Activated CD8-positive, alpha-beta memory T cell treated with anti-CD3 and anti-CD28 coated beads for 4 hours (primary cell): ENCODE measurements at places on chromosomes 11 and 22.

- DNase-seq = peak; percentile 40
These were observed 643 bp downstream of the TIGD3 start for GRCh38 chr11:65355013-65355775.

DNA sequence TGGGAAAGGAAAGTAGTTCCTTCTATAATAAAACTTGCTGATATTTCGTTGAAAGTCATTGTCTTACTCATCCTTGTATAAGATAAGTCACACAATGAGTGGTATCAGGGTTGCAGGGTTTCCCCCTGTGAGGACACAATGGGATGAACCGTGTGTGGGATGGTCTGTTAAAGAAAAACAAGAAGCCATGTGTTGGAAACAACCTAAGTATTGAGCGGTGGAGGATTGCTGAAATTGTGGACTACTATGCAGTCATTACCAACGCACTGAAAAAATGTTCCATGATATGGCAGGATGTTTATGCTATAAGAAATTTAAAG lies 28.6 kb downstream of the PTPRJ start:
- no peak for DNase-seq

GRCh38 chr11:114522818-114523217 lies 36.9 kb downstream of the NXPE1 start:
- DNase-seq = no peak

DNA sequence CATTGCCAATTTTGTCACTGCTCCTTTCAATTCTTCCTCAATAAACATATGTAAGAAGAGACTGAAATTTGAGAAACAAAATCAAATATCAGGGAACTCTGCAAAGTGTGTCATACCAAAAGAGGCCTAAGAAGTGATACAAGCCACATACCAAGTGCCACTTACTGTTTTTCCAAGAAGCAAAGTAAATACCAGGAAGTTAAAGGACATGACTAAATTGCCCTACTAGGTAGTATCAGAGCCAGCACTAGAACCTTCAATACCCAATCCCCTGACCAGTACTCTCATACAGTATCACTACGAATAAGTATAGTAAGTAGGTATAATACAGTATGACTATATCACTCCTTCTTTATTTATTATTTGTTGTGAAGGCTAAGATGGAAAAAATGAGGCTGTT lies 13.6 kb downstream of the MAML2 start:
- no peak for DNase-seq

- no peak for DNase-seq
These were observed 10.4 kb upstream of the SUN2 start for GRCh38 chr22:38766076-38766777.

DNA sequence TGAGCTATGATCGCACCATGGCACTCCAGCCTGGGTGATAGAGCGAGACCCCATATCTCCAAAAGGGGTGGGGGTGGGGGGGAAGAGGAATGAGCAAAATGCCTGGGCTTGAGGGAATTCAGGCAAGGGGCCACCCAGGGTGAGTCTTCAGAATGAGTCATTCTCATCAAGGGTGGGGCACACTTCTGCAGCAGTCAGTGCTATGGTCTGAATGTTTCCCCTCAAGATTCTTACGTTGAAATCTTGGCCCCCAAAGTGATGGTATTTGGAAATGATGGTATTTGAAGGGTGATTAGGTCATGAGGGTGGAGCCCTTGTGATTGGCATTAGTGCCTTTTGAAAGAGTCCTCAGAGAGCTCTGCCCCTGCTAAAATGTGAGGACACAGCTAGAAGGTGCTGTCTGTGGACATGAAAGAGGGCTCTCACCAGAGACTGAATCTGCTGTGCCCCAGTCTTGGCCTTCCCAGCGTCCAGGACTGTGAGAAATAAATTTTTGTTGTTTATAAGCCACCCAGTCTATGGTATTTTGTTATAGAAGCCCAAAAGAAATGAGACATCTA lies 86.4 kb upstream of the THY1 start:
- DNase-seq = no peak

- no peak for DNase-seq
These were observed 22.2 kb downstream of the MYBPC3 start for GRCh38 chr11:47329987-47330931.

- DNase-seq = no peak
These were observed 54.1 kb downstream of the MAML2 start for GRCh38 chr11:96288915-96289314.

- no peak for DNase-seq
These were observed 731 bp upstream of the SLC37A2 start for GRCh38 chr11:125062218-125062930.

GRCh38 chr11:68998390-68998911 lies 14.6 kb downstream of the MRGPRF start:
- DNase-seq = no peak

DNA sequence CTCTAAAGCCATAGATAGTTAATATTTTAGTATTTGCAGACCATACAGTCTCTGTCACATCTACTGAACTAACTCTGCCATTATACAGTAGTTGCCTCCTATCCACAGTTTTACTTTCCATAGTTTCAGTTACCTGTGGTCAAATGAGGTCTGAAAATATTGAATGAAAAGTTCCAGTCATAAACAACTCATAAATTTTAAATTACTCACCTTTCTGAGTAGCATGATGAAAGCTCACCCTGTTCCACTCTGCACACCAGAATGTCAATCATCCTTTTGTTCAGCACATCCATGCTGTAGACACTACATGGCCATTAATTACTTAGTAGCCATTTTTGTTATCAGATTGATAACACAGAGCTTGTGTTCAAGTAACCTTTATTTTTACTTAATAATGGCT lies 51.7 kb upstream of the ME3 start:
- DNase-seq = no peak

DNA sequence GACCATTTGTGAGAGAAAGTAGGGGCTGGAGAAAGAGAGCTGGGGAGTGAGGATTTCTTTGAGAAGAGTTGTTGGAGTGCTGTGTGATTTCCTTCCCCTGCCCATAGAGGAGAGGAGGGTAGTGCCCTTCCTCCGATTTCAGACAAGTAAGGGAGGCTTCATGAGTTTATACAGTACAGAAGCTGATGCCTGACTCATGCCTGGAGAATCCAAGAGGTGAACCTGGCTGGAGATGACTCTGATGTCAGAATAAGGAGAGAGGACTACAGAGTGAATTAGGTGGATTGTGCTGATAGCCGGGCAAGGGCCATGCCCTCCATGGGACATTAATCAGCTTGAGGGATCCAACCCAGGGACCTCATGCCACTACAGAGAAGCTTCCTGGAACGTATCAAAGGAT lies 91.6 kb downstream of the FAR1 start:
- no peak for DNase-seq

- DNase-seq = no peak
These were observed 112.0 kb upstream of the MTNR1B start for GRCh38 chr11:92857407-92857806.

DNA sequence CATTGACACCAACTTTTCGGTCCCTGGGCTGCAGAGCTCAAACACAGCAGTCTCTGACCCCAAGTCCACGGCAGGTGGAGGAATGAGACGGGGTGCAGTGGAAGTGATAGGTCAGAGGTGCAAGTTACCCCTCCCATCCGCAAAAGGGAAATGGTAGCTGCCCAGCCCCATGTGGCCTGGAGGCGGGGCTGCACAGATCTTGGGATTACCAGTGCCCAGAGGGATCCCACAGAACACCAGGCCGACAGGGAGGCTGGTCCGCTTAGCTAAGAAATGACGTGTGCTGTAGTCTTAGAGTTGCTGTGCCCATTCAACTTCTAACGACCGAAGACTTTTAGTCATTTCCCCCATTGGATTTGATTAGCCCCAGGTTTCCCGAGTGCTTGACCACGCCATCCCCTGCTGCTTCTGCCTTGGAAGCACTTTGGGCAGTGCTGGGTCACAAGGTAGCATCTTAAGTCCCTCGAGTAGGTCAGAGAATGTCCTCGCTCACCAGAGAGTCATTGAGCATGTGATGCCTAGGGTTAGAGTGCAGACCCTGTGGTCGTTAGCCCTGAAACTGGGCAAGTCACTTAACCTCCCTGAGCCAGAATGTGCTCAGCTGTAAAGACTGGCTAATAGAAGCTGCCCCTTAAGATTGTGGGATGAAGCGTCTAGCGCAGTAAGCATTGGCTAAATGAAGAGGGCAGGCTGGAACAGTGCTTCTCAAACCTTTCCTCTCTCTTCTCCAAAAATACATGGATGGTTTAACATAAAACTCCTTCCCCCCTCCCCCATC lies 4.2 kb downstream of the PTGDR2 start:
- no peak for DNase-seq

- no peak for DNase-seq
These were observed 292.6 kb downstream of the NTM start for GRCh38 chr11:131662993-131663392.

DNA sequence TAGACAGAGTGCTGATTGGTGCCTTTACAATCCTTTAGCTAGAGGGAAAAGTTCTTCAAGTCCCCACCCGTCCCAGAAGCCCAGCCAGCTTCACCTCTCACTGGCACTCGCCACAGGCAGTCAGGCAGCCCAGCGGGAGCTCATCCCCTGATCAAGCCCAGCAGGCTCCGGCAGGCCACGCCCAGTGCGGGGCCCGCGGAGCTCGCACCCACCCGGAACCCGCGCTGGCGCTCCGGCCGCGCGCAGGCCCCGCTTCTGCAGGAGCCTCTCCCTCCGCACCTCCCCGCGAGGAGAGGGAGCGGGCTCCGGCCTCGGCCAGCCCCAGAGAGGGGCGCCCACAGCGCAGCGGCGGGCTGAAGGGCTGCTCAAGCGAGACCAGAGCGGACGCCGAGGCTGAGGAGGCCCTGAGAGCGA lies 202.4 kb upstream of the PDGFD start:
- no peak for DNase-seq

GRCh38 chr22:37077802-37078448 lies 26.4 kb downstream of the KCTD17 start:
- peak; percentile 72 for DNase-seq

- DNase-seq = no peak
These were observed 69.3 kb upstream of the TNRC6B start for GRCh38 chr22:40108396-40108795.

- DNase-seq = no peak
These were observed 19.5 kb downstream of the TXN2 start for GRCh38 chr22:36461665-36462649.

DNA sequence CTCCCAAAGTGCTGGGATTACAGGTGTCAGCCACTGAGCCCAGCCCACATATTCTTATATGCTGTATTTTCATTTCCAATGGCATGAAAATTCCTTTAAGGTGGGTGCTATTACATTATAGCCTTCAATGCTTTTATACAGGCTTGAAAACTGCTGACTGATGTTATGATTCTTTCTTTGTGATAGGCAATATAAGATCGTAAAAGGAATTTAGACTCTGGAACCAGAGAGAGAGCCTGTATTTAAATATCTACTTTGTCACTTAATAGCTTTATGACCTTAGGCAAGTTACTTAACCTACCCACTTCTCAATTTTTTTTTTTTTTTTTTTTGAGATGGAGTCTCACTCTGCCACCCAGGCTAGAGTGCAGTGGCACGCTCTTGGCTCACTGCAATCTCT lies 26.2 kb downstream of the AGBL2 start:
- DNase-seq = no peak

DNA sequence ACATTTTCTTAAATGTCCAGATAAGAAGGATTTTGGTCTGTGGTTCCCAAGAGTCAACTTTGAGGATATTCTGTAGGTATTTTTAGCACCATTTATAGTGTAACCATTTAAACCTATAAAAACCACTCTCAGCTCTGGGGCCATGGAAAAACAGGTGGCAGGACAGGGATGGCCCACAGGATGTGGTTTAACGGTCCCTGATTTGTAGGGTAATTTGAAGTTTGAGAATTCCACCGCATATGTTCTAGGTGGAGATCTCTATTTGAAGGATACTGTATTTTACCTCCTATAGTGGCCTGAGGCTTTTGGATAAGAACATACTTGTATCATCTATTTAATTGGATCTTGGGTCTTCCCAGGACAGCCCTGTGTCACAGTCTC lies 62.4 kb upstream of the IGLL5 start:
- no peak for DNase-seq

DNA sequence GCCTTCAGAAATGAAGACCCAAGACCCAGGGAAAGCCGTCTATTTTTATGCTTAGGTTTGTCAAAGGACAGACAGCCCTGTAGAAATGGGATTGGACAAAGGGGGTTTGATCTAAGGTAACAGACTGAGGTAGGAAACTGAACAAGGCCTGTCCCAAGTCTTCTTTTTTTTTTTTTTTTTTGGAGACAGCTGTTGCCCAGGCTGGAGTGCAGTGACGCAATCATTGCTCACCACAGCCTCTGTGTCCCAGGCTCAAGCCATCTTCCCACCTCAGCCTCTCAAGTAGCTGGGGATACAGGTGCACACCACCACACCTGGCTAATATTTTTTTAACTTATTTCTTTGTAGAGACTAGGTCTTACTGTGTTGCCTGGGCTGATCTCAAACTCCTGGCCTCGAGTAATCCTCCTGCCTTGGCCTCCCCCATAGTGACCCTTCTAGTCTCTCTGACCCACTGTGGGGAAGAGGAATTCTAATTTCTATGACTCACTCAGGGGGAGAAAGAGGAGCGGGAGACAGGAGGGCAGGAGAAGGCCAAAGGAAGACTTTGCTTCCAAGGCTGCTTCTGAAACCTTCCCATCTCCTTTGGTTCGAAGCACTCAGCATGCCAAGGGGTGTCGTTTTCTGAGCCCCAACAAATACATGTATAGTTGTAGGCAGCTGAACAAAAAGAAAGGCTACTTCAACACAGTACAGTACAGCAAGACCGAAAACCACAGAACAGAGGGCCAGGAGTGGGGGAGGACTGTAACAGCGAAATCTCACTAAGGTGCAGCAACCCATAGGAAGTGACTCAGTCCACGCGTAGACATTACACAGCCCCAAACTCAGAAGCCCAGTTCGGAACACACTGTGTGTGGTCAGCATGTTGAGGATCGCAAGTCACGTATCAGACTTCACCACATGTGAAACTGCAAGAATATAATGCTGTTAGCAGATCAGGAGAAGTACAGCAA lies 872 bp downstream of the TMA7B start:
- peak; percentile 50 for DNase-seq

DNA sequence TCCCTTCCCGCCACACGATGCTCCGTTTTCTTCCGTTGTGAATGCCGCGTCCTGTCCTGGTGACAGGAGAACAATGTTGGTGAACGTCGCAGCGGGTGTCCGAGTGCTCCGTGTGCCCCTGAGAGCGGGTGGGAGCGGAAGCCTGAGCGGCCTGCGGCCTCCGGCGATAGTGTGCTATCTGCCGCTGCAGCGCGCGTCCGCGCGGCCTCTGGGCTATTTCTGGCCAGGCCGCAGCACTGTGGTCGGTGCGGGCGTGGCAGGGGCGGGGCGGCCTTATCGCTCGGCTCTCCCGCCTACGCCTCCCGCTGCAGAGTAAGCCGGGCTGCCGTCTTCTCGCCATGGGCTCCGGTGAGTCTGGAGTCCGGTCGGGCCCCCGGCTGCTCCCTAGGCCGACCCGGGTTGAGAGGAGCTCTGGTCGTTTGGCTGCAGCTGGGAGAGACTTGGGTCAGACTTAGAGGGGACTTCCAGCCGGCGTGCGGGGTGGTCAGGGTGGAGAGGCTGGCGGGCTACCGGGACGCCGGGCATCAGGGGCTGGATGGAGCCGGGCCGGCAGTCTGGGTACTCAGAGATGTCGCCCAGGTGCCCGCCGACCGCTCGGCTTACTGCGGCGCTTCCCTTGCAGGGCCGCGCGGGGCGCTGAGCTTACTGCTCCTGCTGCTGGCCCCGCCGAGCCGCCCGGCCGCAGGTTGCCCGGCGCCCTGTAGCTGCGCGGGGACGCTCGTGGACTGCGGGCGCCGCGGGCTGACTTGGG lies at the start of gene GP1BB:
GP1BB (plus strand) TSS at position 308 of the 751 bp plus-strand sequence; CDS start at position 339, 31 bp downstream.
- DNase-seq = no peak
